ENCODE measurements at places on chromosomes 16 and 17. TPM values are rescaled to one million over a fixed set of nuclear protein-coding genes. Genes with fewer than 3 reads are reported as not detected.
A peak's percentile ranks its signal among the peaks of the same experiment; 100 is the strongest.

GRCh38 chr16:89704281-89704680, 2.8 kb upstream of the SPATA2L start:
- DNase-seq: no peak

- DNase-seq: no peak
These were observed 138.3 kb downstream of the FOXL1 start for GRCh38 chr16:86716649-86717048.

DNA sequence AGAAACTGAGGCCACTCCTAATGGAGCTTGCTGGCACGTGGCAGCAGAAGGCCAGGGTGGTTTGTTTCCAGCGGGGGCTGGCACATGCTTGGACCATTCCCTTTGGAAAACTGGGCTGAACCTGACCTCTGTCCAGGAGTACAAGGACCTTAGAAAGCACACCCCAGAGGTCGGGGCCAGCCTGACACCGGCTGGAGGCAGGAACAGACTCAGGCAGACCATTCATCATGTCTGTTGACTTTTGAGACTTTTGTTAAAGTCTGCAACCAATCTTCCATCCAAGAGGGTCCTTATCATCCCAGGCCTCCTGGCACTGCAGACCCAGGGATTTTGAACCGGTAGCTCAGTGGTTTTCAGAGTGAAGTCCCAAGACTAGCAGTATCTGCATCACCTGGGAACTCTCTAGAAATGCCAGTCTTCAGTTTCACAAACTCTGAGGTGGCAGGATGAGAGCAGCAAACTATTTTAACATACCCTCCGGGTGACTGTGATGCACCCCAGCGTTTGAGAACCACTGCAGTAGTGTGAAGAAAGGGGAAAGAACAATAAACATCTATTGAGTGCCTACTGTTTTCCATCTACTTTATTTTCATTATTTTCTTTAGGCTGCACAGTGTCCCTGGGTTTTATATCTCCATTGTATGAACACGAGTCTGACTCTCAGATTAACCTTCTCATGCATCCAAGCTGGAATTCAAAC, 145.3 kb upstream of the PLCG2 start:
- no peak for DNase-seq

DNA sequence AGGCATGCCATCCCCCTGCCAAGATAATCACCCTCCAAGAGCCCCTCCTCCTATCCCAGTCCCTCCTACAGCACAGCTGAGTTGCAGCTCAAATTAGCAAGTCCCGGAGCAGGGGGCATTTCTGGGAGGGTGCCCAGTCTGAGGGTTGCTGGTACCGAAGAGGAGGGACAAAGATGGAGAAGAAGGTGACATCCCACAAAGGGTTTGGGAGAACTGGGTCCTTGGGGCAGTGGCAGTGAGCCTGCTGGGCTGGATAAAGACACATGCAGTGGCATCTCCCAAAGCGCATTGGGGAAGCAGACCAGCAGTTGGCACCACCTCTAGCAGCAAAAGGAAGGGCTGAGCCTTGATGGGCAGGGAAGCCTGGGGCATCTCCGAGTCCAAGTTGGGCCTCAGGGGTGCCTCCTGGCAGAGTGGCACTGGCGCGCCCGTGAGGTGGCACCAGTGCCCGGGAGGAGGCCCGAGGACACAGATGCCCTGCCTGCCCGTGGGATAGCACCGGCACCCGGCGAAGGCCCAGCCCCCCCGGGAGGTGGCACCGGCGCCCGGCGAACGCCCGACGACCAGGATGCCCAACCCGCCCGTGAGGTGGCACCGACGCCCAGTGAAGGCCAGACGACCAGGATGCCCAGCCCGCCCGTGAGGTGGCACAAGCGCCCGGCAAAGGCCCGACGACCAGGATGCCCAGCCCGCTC, 622 bp downstream of the TOM1L2 start:
- DNase-seq: peak; percentile 59

Gene FOXN1
- total RNA-seq: not detected

Gene MYOCD
- total RNA-seq: 5.0 TPM

Gene DYNLL2
- total RNA-seq: 18.2 TPM
